Inflammatory macrophage (primary cell): ENCODE measurements at places on chromosomes 6 and 20.

- DNase-seq: peak; percentile 37
Measured at GRCh38 chr6:138572167-138572875, 73.0 kb upstream of the NHSL1 start.

DNA sequence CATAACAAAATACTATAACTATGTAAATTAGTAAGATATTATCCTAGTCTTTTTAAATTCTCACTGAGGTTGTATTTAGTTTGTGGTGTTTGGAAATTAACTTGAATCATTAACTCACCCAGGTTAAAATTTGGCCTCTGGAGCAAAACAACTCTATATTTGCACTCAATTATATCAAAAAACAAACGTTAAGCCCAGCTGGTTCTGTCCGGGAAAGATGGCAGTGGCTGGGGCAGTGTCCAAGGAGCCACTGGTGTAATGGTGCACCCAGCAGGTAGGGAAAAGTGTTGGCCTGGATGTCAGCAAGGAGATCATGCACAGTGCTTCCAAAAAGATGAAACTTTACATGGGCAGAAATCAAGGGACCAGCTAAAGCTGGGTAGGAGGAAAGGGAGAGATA is 285.3 kb upstream of the CITED2 start:
- no peak for DNase-seq

DNA sequence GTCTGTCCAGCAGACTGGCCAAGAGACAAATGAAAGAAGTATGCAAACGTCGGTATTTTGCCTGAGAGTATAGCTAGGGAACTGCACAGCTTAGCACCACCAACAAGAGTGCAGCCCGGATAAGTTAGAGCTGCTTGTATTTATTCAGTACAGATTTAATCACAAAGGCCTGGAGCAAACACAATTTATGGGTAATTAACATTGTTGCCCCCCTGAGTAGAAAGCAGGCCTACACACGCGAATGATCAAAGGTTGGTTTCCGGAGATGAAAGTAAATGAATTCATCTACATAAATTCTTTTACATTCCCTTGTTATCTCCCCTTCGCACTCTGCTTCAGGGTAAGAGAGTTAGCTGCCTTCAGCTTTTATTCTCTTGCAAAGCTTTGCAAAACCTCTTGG is 24.7 kb upstream of the CRISP1 start:
- no peak for DNase-seq

- DNase-seq: no peak
Measured at GRCh38 chr6:96645106-96645505, 82.2 kb downstream of the FHL5 start.

DNA sequence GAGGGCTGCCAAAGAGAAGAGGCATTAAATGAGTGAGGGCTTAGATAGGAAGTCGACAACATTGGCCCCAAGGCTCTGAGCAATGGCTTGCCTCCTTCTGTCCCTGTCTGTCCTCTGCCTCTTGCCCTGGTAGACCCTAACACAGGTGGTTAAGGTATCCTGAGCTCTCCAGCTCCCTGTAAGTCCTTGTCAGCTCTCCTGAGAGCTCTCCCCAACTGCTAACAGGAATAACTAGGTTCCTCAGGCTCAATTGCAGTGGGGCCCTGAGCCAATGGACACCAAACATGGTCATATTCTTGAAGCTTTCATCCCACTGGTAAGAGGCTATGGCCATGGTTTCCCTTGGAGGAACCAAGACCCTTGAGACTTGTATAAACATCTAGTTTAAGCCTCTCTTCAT is 5.0 kb upstream of the CPNE1 start:
- no peak for DNase-seq

DNA sequence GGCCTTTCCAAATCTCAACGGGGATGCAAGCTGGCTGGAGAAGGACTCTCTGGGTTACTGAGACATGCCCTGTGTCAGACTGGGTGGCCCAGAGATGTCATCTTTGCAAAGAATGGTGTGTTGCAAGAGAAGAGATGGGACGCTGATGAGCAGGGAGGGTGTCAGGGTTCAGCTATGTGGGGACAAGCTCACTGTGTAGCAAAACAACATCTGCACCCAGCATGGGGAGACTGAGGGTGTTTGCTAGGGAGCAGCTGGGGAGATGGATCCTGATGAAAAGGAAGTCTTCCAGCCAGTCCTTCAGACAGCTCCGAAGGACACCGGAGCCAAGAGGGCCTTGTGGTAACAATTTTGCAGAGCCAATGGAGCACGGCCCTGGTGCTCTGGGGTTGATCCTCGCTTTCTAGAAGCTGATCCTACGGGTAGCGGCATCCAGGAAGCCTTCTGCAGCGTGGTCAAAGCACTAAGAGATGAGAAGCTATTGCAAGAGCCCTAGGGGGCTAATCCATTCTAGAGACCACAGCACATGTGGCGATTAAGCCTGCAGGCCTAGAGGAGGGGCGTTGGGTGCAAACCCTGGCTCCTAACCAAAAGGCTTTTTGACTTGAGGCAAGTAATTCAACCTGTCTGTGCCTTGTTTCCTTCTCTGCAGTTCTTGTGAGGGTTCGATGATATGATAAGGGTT is 39.9 kb downstream of the EDN3 start:
- no peak for DNase-seq

GRCh38 chr20:16444057-16444777 is 129.0 kb downstream of the KIF16B start:
- DNase-seq: no peak

DNA sequence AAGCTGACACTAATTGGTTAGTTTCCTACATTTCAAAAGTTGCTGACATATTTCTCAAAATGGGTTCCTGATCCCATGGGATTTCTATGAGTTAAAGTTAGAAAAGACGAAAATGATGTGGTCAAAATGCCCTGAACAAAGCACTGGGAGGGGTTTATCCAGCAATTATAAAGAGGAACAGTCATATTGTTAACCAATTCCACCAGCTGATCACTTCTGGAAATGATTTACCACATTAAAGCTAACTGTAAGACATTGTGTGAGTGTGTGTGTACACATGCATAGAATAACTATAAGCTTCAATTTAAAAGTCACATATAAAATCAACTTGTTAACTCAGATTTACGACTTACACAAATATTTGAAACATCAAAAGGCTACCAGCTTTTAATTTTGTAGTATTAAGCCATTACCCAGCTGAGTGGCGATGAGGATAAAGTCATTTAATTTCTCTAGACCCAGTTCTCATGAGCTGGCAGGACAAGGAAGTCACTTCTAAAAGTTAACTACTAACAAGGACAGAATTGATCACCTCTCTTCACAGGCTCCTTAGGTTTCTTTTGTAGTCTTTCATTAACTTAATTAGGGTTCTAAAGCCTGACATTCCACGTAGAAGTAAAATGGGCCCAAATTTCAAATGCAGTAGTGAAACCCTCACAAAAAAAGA is 40.4 kb downstream of the MAN1A1 start:
- peak; percentile 31 for DNase-seq

DNA sequence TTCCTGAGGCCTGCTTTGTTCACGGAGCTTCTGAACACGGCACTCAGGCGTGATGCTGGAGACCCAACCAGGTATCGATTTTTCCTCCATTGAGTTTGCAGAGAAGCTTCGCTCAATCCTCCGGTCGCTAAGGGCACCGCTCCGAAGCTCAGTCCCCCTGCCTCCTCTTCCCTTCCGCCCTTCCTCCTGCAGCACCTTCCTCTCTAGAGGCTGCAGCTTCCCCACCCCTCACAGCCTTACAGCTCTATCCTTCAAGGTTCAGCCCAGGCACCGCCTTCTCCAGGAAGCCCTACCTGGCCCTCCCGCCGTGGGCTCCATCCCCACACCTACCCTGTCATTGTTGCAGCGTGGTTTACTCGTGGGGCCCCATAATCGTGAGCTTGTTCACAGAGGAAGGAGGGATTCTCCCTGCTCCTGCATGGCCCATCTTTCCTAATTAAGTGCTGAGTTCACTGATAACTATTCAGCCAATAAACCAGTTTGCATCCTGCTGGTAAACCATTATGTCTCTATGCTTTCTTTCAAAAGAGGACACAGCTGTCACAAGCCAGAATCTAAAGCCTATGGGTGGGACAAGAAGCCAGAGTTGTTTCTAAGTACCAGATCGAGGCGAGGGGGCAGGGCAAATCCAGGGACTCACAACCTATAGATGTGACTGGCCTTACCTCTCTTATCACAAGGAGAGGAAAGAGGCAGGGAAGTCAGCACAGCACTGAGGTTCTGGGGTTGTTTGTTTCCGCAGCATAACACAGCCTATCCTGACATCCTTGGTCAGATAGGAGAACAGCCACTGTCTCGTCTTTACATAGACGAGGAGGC is 152.0 kb downstream of the GRM4 start:
- DNase-seq: no peak

DNA sequence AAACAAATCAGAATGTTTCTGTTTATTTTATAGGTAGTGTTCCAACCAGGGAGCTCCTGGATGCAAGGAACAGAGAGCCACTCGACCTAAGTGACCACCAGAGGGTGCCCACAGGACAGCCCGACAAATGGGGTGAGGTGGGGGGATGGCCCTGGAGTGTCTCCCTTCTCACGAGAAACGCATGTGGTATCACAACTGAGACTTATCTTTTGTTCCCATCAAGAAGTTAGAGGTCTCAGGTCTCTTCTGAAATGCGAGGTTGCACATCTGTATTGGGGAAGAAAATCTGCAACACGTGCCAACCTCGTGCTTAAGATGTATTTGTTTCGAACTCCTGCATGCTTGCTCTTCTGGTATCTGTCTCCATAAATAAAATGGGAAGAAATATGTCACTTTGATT is 104.0 kb downstream of the ISM1 start:
- no peak for DNase-seq

GRCh38 chr6:169489563-169490245 is 212.1 kb downstream of the WDR27 start:
- DNase-seq: no peak

DNA sequence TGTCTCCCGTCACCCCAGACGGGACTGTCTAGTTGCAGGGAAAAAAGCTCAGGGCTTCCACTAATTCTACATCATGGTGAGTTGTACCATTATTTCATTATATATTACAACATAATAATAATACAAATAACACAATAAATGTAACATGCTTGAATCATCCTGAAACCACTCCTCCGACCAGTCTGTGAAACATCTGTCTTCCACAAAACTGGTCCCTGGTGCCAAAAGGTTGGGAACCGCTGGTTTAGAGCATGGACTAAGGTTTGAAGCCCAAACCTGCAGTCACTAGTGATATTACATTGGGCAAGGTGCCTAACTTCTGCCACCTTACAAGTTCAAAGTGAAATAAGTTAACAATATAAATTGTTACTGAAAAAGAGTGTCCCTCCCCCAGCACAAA is 175.7 kb downstream of the PDE10A start:
- DNase-seq: no peak

DNA sequence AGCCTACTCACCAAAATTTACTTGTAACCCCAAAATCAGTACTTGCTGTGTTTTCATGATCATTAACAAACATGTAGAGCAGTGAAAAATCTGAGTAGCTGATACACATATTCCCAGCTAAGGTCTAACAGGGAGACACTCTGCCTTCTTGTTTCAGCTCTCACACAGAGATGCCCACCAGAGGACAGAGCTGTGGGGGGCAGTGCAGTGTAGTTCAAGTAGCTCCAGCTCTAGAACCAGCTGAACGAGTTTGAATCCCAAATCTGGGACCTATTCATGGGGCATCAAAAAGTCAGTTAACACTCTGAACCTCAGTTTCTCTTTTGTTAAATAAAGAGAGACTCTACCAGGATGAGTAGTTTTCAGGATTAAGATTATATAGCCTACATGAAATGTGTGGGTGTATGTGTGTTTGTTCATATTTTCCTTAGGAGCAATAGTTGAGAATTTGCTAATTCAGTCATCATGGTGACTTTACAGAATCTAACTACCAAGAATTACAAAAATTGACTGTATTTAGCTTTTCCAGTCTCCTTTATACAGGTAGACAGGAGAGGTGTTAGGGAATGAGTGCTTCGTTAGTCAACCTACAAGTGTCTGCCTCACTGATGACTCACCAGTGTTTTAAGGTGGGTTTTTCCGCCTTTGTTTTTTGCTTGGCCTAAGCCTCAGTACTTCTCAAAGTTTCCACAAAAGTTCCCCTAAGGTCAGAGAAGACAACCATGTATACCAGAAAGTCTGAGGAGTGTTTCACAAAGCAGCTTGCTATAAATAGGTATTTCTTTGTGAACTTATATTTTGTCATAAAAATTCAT is 164.0 kb upstream of the RUNX2 start:
- DNase-seq: no peak

DNA sequence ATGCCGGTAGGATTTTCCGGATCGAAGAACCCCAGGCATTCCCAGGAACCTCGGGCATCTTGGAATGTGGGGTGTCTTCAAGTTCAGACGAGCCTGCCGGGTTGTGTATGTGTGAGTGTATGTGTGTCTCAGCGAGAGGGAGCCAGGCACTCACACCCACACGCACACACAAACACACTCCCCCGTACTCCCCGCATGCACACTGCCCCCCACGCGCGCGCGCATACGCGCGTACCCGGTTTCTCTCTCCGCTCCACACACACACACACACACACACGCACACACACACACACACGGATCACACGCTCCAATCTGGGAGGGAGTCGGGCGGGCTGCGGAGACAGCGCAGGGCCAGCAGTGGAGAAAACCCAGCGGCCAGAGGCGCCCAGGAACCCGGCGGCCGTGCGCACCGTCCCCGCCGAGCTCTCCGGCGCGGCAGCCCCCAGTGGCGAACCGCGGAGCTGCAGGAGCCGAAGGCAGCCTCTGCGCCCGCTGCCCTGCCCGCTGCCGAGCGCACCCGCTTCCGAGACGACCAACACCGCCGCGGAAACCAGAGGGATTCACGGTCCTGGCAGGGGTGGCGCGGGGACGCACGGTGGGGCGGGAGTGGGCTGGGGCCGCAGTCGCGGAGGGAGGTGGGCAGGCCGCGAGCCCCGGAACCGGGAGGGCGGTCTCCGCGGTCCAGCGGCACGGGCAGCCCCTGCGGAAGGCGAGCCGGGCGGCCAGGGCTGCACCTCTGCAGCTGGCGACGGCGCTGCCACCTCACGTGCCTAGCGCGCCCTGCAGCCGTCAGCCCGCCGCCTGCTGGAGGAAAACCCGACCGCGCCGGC is at the start of gene LRFN2:
LRFN2 (minus strand) TSS at position 125 of the 830 bp plus-strand sequence.
- DNase-seq: peak; percentile 71

DNA sequence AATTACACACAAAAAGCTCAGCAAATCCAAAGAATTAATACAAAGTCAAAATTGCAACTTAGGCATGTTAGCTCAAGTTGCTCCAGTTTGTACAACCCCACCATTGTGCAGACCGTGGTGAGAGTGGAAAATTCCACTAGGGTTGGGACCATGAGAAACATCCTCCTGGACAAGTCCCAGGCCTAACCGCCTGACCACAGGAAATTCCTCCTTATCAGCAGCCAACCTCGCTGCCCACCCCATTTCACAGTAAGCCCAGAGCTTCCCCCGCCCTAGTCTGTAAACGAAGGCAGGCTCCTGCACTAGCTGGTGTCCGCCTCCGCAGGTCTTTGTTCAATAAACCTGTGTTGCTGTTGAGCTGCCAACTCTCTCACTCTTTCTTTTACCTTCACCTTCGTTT is 1023.3 kb downstream of the EYS start:
- no peak for DNase-seq
